Activated T-cell treated with anti-CD3 and anti-CD28 coated beads for 4 hours (primary cell): ENCODE measurements at places on chromosomes 6 and 20.

GRCh38 chr6:6927521-6928361 is 180.0 kb upstream of the RREB1 start:
- no peak for DNase-seq

DNA sequence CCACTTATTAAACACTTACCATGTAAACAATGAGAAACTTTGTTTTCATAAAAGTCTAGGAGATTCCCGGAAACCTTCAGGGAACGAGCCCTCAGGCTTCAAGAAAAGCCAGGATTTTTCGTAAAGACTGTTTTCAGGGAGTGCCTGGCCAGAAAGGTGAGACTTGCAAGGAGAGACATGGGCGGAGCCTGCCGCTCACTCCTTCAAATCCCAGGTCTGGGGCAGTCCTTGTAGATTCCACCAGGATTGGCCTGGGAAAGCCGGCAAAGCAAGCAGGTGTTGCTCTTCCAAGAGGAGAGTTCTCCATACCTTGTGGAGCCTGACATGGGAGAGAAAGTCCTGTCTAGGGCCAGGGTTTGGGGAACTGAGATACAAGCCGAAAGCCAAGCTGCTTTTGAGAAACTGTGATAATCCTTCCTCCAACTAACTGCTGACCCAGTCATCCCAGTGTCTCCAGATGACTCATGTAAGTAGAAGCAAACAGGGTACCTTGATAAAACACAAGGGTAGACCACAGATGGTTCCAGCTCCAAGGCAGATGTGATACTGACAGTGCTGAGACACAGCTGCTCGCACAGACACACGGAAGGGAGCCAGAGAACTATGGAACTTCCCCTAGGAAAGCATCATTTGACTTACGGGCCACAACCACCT is 69.4 kb upstream of the NAA20 start:
- DNase-seq = no peak

- no peak for DNase-seq
These were observed 11.3 kb downstream of the KDM1B start for GRCh38 chr6:18166312-18167036.

GRCh38 chr6:31396422-31397152 is 6.8 kb upstream of the MICA start:
- peak; percentile 89 for DNase-seq

- DNase-seq = no peak
These were observed 45.5 kb upstream of the UNC93A start for GRCh38 chr6:167245591-167245990.

DNA sequence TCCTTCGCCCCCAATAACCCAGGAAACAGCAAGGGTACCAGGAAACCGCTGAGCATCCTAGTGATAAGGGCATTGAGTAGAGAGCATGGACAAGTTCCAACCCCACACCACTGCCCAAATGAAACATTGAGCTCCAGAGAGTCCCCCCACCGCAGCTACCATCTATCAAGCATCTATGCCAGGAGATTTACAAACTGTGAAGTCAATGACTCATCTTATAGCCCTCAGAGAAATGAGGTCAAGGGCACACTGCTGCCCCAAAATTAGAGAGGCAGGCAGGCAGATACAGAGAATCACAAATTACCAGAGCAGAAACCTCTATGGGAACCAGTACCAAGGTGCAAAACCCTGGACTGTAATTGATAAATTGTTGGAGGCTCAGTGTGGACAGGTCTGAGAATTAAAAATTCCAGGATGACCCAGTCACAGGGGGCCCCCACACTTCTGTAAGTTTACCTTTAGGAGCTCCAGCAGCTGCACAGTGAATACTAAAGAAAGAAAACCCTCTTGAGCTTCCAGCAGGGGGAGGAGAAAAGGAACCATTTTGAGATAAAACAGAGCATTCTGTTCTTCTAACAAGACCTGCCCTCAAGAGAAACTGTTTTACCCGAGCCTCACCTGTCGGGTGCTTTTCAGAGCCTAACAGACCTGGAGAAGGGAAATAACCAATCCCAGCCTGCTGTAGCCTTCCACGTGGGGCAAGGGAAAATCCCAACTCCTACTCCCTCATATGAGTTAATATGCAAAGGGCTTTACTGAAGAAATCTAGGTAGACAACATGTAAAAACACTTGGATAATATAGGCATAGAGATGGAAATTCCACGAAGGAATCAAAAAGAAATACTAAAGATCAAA is 118.0 kb upstream of the ARID1B start:
- DNase-seq = no peak

DNA sequence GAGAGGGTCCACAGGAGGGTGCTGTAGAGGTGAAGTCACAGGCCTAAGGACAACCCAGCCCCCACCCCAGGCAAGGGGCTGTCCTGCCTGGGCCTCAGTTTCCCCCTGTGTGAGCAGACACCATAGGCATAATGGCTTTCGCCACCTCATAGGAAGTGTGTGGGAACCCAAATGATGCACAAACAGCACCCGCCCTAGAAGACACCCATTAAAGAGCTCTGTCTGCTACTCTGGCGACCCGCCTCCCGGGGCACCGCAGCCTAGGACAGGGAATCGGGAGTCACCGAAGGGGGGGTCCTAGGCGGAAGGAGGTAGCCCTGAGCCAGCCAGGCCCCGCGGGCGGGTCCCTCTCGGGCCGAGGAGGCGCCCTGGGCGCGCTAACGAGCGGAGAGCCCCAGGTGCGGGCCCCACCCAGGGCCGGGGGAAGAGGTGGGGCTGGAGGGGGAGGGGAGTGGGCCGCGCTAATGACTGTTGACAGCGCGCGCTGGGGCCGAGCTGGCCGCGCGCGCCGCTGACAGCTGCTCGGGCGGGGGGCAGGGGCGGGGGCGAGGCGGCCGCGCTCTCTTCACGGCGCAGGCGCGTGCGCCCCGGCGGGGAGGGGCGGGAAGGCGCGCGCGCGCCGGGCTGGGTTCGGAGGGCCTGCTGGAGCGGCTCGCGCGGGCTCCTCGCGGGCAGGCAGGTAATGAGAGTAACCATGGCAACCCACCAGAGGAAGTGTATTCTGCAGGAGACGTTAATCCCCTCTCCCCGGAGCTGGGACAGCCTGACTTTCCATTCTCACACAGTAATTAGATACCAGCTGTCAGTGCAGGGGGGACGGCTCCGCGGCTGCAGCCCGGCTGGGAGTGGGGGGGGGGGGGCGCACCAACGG is 48.9 kb downstream of the NOL4L start:
- peak; percentile 56 for DNase-seq

- DNase-seq = no peak
These were observed 72.3 kb downstream of the JARID2 start for GRCh38 chr6:15317934-15318902.
